ENCODE measurements at places on chromosomes 2 and 18.
A peak's percentile ranks its signal among the peaks of the same experiment; 100 is the strongest.

DNA sequence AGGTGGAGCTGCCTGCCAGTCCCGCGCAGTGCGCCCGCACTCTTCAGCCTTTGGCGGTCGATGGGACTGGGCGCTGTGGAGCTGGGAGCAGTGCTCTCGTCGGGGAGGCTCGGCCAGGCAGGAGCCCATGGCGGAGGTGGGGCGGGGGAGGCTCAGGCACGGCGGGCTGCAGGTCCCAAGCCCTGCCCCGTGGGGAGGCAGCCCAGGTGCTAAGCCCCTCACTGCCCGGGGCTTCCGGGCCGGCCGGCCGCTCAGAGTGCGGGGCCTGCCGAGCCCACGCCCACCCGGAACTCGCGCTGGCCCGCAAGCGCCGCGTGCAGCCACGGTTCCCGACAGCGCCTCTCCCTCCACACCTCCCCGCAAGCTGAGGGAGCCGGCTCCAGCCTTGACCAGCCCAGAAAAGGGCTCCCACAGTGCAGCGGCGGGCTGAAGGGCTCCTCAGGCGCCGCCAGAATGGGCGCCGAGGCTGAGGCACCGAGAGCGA is 316.4 kb downstream of the RND3 start:
- no peak for DNase-seq

- DNase-seq: no peak
Measured at GRCh38 chr2:231425811-231426703, 30.5 kb downstream of the B3GNT7 start.

- no peak for DNase-seq
Measured at GRCh38 chr2:10383960-10384734, 64.0 kb downstream of the ODC1 start.

DNA sequence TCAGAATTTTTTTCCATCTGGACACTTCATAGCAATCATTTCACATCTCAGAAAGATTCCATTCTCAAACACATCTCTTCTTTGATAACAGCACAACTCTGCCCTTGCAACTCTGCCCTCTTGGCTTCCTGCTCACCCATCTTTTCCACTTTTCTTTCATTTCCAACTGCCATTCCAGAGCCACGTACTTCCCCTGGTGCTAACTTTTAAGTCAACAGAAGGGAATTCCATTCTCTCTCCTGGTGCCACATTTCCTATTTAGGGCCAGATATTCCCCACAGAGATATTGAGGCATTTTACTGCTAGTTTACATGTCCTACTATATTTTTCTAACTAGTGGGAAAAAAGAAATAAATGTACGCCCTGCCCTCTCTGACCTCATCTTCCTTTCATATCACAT is 590.2 kb downstream of the ARHGAP15 start:
- DNase-seq: no peak

GRCh38 chr2:153870308-153870707 is 1.4 kb upstream of the GALNT13 start:
- no peak for DNase-seq

DNA sequence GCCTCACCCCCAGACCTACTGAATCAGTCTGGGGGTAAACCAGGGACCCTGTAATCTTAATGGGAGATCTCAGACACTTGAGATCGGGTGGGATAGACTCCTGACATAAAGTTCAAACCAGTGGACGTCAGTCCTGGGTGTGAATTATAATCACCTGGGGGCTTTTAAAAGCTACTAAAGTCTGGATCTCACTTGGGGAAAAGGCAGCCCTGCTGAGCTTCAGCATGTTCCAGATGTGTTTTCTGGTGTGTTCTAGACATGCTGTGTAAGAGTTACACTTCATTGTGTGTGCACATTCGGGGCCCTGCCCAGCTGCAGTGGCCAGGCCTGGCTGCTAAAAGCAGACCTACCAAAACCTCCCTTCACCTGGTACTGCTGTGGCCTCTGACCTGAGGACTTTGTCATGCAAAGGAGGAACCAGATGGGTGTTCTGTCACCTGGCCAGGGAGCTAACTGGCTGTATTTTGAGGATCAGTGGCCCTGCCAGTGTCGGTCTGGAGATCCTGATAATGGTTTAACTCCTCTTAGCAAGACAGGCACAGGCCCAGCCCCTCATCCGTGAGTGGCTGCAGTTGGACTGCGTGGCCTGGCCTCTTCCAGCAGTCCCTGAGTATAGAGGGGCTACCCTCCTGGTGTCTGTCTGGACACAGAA is 10.6 kb downstream of the RRM2 start:
- no peak for DNase-seq

DNA sequence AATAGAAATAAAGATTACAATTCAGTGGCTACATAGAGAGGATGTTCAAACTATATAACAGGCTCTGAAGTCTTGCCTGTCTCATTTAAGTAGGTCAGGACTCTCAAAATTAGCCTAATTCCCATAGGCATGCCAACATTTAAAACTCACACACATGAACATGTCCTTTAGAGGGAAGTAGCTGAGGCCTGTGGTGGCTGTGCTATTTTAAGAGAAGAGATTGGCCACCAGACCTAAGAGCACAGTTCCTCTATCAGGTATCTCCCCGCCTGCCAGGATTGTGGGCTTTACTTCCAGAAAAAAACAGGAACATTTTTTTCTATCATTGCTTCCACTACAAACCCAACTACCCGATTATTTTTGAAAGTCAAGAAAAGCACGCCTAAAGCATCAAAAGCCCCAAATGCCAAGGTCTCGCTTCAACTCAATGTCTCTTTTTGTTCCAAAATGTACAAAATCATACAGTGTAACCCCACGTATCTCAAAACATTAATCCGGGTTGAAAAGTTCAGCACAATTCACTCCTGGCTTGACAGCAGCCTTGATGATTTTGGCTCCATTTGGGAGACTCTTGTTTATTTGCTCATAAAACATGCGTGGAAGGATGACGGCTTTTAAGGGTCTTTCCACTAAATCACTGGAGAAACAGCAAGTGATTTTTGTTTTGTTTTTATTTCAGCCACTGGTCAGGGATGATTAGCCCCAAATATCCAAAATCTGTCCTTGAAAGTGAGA is 15.3 kb downstream of the FHL2 start:
- DNase-seq: no peak

DNA sequence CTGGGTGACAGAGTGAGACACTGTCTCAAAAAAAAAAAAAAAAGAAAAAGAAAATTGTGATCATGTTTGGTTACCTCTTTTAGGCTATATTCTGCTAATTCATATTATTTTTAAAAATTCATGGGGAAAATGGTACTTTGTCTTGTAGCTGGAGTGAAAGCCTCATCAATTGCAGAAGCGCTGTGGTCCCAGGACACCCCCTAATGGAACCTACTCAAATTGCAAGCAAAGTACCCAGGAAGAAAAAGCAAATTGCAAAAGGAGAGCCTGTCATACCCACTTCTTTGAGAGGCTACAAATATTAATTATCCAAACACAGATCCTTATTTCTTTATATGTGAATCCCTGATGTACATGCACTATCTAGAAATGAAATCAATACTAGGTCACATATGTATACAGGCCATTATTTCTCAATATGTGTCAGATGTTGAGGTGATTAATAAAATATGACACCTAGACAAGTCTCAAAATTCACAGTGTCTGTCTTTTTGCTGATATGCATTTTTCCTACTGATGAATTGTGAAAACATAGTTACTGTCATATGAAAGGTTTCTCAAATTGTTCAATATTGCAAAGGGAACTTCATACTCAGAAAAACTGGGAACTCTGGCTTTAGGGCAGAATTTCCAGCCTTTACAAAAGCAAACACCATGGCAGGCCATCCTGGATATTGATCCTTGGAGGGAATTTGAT is 12.6 kb downstream of the CRACDL start:
- no peak for DNase-seq

- no peak for DNase-seq
Measured at GRCh38 chr2:220857368-220857767, 714.7 kb downstream of the EPHA4 start.

DNA sequence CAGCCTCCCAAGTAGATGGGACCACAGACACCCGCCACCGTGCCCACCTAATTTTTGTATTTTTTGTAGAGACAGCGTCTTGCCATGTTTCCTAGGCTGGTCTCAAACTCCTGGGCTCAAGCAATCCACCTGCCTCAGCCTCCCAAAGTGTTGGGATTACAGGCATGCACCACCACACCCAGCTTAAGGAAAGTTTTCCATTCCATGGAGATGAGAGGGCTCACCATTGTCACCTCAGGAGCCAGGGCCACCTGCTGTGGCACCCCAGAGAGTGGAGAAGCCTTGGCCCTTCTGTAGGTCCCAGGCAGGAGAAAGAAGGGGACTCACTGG is 4.6 kb downstream of the SLC35F6 start:
- no peak for DNase-seq

DNA sequence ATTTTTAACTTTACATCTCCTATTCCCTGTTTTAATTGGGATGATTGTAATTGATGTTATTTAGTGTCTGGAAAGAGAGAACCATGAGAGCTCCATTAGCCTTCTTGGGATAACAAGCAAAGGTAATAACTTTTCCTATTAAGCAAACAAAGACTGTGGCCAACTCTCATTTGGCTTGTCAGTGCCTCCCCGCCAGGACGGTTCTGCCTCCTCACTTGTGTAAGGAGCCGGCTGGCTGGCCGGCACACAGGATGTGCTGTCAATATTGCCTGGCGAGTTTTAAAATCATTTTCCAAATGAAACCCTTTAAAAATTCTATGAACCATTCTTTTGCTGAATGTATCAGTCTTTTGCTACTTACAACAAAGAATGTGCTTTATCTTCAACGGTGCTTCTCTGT is 898.3 kb downstream of the CPS1 start:
- no peak for DNase-seq

GRCh38 chr2:181138816-181139215 is 158.4 kb downstream of the UBE2E3 start:
- peak; percentile 34 for DNase-seq

GRCh38 chr2:33494155-33494779 is 17.8 kb downstream of the RASGRP3 start:
- DNase-seq: no peak

DNA sequence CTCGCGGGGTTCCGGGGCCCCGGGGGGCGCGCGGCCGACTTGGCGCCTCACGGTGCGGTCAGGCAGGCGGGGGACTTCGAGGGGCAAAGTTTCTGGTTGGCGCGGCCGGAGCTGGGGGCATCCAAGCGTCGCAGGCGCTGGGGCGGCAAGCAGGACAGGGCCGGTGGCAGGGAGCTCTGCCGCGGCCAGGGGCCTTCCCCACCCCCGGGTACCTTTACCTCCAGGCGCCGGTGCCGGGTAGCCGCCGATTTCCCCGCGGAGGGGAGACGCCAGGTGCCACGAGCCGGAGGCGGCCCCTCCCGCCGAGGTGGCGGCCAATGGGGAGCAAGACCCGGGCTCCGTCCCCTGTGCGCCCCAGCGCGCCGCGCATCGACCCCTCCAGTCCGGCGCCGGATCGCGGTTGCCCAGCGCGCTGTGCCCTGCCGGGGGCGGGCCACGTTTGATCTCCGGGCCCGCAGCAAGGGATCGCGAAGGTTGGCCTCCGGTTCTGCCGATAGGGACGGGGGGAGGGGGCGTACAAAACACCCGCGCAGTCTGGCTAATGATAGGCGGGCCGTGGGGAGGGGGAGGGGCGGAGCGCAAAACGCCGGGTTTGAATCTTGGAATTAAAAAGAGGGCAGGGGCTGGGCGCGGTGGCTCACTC is at the start of gene ST8SIA5:
ST8SIA5 (minus strand) TSS at position 495 of the 643 bp plus-strand sequence. CDS start 545 bp downstream, outside the sequence.
- DNase-seq: no peak

DNA sequence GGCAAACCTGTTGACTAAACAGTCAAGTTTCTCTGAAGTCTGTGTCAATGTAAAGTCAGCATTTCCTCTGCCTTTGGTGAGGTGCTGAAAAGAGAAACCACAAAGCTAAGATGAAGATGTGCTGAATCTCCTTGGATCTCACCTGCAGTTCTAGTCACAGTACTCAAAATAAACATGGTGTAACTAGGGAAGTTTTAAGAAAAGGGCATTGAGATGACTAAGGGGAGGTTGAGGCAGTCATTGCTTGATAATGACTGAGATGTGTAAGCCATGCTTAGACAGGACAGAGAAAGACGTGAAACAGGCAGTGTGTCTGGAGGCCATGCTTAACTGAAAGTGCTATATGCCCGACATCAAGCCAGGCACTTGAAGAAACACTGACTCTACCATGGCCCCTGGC is 1010.0 kb upstream of the CELF4 start:
- no peak for DNase-seq

- DNase-seq: no peak
Measured at GRCh38 chr2:241136661-241137260, 12.5 kb downstream of the PASK start.

GRCh38 chr2:155872396-155872795 is 460.1 kb downstream of the NR4A2 start:
- no peak for DNase-seq

DNA sequence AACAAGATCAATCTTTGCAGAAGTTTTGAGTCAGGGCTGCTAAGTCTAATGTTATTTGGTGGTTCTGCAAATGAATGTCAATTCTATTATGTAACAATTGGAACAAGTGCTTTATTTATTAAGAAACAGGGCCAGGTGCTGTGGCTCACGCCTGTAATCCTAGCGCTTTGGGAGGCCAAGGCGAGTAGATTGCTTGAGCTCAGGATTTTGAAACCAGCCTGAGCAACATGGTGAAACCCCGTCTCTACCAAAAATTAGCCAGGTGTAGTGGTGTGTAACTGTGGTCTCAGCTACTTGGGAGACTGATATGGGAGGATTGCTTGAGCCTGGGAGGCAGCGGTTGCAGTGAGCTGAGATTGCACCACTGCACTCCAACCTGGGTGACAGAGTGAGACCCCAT is 13.2 kb upstream of the RNF103 start:
- no peak for DNase-seq

DNA sequence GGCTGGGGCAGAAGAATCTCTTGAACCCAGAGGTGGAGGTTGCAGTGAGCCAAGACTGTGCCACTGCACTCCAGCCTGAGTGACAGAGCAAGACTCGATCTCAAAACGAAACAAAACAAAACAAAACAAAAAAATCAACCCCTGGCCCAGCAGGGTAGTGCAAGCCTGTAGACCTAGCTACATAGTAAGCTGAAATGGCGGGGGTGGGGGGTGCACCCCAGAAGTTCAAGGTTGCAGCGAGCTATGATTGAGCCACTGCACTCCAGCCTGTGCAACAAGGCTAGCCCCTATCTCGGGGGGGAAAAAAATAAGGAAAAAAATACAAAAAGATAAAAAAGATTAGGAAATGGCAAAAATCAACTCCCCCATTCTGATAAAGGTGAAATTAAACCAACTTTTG is 6.4 kb downstream of the ATL2 start:
- DNase-seq: no peak

GRCh38 chr18:38747153-38747552 is 1181.6 kb upstream of the CELF4 start:
- DNase-seq: no peak

- no peak for DNase-seq
Measured at GRCh38 chr2:24107-24506, 22.2 kb downstream of the FAM110C start.

- no peak for DNase-seq
Measured at GRCh38 chr2:121888189-121888557, 132.7 kb downstream of the TSN start.

DNA sequence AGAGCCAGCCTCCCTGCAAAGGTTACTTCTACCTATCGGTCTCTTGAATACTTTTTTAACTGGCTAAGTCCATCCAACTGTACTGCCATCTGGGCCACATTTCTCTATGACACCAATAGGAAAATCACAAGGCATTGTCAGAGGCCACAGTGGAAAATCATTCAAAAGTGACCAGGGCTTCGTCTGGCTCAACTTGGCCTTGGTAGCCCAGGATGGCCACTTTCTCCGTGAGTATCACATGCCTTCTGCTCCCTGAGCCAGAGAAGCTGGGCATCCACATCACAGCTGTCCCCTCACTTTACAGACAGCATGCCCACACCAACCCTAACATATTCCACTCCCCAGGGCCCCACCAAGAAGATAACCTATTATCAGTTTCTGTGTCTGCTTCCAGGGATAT is 5.8 kb downstream of the CIB4 start:
- no peak for DNase-seq

GRCh38 chr2:113011108-113011507 is 5.8 kb downstream of the IL36A start:
- no peak for DNase-seq

- no peak for DNase-seq
Measured at GRCh38 chr18:52343138-52343537, 3.1 kb downstream of the DCC start.

Measured in skeletal muscle cell (primary cell).